ENCODE measurements at places on chromosomes 6 and 20.

DNA sequence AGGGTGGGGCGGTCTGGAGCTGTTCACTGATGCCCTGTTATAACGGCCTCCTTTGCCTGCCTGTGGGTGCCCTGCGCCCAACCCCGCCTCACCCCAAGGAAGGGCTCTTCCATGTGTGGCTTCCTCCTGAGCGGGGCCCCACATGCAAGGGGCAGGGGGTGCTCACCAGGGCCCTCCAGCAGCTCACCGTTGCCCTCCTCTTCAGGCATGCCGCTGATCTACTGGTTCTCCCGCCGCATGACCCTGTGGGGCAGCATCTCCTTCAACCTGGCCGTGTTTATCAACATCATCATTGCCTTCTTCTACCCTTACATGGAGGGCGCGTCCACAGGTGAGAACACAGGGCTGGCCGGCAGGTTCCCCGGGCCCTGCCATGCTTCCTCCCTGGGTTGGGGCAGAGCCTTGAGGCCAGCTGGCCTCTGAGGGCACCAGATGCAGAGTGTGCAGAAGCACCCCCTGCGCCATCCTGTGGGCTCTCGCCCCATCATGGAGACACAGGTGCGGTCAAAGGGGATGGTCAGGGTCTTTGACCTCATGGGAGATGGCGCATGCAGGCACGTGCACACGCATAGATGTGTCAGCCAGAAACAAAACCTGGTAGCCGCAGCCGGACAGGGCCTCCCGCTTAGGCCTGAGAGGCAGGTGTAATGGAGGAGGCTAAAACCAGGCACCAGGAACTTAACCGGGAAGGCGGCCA is 22.9 kb downstream of the UQCC2 start:
- no peak for DNase-seq

GRCh38 chr20:32538526-32538939 is 46.6 kb downstream of the NOL4L start:
- DNase-seq = no peak

DNA sequence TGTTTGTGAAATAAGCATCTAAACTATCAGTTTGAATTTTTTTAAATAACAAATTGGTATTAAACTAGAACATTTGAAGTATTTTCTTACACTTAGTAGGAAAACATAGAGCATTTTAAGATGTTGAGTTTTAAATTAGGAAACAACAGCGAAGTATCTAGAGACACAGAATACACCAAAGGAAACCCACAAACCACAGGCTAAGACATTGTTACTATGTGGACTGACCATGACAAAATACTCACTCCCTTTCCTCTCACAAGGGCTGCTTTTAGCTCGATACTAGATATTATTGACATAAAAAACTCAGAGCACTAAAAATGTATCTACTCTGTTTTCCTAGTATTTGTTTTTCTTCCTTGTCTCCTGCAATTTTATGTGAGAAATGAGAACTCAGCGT is 266.0 kb upstream of the CITED2 start:
- no peak for DNase-seq

DNA sequence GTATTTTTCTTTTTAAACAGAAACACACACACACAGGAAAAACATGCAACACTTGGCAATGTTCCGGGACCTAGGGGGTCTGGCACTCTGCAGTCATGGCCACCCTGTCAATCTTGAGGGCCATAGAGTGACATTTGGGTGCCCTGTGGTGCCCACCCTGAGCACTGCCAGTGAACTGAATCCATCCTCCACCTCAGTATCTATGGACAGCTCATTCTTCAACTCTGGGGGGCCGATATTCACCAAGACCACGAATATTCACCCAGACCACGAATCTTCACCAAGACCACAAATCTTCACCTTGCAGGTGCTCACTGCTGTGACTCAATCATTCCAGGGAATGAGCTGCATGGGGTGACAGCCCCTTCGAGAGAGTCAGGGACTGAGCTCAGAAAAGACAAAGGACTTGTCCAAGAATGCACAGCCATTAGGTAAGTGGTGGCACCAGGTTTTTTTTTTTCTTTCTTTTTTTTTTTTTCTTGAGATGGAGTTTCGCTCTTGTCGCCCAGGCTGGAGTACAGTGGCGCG is 19.1 kb downstream of the SNAI1 start:
- no peak for DNase-seq

- DNase-seq = no peak
Observed at GRCh38 chr6:156589281-156589680, 187.9 kb upstream of the ARID1B start.

DNA sequence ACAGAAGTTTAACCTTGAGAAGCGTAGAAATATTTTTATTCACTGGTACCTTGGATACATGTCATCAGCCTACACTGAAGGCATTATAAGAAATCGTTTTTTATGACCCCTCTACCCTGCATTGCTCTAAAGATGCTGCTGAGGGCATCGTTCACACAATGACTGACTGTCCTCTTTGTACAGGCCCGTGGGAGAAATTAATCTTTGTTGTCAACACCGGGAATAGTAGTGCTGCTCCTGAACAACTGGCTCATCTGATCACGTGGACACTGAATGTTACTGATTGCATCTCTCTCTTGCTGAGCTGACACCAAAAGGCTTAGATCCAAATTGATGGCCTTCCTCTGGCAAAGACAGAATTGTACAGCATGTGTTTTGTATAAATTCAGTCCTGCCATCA is 157.1 kb upstream of the SMLR1 start:
- no peak for DNase-seq

DNA sequence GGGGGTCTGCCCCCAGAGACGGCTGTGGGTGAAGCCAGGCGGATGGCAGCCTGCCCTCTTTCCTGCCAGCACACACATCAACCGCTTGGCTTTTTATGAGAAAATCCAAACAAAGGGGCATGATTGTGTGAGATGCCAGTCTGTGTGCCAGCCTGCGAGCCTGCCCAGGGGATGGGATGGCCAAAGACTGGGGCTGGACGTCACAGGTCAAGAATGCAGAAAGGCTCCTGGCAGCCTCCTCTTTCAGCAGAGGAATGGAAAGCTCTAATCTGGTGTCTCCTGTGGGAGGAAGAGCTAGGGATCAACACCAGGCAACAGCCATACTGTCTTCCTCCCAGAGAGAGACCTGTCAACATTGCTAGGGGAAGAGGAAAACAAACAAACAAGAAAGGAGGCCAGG is 15.8 kb downstream of the TUBB2B start:
- DNase-seq = no peak

DNA sequence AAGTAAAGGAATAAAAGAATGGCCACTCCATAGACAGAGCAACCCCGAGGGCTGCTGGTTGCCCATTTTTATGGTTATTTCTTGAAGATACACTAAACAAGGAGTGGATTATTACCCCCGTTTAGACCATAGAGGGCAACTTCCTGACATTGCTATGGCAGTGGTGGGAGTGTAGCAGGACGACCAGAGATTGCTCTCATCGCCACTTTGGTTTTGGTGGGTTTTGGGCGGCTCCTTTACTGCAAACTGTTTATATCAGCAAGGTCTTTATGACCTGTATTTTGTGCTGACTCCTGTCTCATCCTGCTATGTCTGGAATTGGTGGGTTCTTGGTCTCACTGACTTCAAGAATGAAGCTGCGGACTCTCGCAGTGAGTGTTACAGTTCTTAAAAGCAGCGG is 78.7 kb downstream of the C6orf52 start:
- DNase-seq = no peak

- no peak for DNase-seq
Observed at GRCh38 chr20:64102647-64103354, 4.6 kb downstream of the NPBWR2 start.

DNA sequence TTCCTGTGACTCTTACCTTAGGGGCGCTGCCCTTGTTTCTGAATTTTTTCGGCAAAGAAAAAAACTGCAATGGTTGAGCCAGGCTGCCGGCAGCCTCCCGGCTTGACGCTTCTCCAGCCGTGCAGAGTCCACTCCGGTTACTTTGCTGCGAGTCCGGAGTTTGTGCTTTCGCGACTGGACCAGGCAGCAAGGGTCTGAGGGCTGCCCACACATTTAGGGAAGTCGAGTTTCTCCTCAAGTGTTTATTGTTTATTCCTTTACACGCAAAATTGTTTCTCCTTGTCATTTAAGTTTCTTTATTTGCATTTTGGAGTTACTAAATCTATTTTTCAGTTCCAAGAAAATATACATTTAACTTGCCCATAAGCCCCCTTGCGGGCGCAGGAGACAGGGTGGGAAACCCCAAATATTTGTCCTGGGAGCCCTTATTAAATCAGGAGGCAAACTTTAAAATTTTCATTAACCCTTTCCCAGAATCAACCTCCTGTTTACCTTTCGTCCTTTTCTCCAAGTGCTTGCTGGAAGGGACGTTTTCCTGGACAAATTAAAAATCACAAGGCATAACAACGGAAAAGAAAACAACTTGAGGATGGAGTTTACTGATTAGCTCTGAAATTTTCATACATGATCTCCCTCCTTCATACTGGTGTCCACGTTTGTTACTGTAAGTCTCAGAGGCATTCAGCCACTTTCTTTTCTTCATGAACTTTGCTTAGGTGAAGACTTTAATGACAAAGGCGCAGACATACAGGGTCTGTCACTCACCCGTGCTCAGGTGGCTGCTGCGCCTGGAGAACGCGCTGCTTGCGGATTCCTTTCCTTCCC is 1.7 kb upstream of the PDE10A start:
- no peak for DNase-seq

GRCh38 chr6:105209950-105210706 is 30.3 kb upstream of the POPDC3 start:
- no peak for DNase-seq

DNA sequence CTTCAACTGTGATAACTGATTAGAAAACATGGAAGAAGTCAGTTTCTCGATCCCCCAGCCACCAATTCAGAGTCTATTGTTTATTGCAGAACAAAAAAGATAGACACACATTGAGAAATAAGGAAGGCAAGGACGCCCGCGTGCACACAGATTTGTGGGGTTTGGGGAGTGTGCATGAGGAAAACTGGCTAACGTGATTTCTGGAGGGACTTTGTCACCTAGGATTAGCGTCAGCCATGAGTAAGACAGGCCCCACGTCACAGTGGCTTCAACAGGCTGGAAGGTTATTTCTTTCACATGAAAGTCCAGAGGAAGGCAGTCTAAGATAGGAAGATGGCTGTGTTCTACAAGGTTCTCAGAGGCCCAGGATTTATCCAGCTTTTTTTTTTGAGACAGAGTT is 7.7 kb downstream of the ZNF341 start:
- DNase-seq = no peak

DNA sequence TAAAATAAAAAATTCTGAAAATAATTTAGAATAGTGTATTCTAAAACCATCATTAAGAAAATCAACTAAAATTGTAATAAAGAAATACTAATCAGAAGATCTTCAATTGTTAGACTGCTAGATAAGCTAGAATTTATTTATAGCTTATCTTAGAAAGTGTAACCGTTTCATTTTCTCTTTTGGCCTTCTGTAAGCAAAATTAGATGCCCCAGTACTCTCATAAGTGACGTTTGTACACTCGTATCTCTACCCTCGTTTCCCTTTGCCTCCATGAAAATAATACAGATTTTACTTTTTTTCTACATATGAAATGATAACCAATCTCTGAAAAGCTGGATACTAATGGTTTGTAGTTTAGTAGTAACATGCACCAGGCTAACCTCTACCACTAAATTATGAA is 19.8 kb downstream of the DSE start:
- DNase-seq = no peak

DNA sequence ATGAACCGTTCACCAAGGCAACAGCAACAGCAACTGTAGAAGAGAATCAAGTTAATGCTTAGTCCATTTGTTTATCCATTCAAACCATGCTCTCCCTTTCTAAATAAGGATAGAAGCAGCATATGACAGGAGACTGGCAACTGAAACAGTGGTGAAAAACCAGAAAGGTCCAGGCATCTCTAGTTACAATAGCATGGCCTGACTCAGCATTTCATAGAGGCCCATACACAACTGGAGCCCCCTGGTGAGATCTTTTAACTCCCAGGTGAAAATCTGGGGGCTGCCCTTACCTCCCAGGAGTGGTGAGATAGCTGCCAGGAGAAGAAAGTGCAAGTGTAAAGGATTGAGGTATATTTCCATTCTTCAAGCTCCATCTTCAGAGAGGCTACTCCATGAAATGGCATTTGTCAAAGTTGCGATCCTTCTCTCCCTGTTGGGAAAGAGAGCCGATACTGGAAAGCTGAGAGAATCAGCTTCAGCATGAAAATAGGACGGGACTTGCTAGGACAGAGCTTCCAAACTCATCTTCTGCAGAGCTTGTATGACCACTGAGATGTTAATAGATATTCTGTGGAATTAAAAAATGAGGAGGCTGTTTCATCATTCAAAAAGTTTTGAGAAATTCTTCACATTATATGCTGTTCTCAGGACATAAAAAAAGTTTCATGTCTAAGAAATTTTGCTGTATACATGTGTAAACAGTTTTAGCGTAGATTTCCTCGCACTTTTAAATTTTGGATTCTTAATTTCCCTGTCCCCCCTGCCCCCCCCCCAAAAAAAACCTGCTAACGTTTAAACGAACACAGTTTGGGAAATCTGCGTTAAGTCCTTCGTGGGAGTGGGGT is 10.9 kb upstream of the SLC2A12 start:
- DNase-seq = no peak

DNA sequence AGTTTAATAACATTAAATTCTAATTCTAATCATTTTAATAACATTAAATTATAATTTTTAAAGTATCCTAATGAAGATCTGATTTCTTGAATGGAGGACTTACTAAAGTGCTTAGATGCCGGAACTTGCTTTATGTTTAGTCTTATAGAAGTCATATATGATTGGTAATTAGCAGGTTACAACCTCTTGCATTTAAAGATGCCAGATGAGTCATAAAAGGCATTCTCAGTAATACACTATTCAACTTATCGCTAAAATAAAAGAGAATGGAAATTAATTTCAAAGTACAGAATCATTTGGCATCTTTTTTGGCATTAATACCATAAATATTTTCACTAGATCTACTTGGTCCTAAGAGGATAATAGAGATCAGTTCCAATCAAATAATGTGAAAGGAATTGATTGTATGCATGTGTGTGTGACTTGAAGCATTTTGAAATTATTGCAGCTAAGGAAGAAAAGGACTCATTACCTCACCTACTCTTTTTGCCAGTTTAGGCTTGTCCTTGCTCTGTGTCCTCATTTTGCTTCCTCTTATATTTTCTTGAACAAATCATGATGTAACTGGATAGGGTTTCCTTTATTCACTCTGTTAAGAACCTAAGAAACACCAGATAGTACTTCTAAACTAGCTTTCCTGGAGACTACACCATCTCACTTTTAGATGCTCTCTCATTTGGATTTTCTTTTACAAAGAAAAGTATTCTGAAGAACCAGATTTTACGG is 2.7 kb downstream of the COL21A1 start:
- DNase-seq = no peak

DNA sequence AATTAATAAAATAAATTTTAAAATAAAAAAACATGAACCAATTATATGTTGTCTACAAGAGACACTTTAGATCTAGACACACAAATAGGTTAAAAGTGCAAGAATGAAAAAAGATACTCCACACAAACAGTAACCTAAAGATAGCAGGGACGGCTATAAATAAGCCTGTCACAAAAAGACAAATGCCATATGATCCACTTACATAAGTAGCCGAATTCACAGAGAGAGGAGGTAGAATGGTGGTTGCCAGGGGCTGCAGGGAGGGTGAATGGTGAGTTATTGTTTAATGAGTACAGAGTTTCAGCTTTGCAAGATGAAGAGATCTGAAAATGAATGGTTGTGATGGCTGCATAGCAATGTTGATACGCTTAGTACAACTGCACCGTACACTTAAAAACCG is 32.7 kb downstream of the KATNA1 start:
- DNase-seq = no peak

Data from stimulated activated CD4-positive, alpha-beta T cell treated with anti-CD3 and anti-CD28 coated beads, TNF-alpha, amount 100 ng/mL, for 4 hours (primary cell).